ENCODE measurements at places on chromosomes 5 and 9.

DNA sequence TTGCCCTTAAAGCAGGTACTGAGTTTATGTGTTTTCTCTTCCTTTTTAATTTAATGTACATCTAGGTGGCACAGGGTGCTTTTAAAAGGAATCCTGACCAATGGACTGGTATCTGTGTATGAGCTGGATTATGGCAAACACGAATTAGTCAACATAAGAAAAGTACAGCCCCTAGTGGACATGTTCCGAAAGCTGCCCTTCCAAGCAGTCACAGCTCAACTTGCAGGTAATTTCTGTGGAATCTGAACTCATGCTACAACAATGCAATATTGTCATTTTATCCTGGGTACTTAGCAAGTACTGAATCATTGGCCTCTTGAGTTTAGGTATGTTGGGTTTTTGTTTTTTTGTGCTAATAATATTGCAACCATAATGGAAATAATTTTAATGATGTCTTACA lies 14.4 kb upstream of the TMOD1 start:
- DNase-seq, result no peak

GRCh38 chr5:143041461-143041860 lies 271.3 kb downstream of the ARHGAP26 start:
- no peak for DNase-seq

DNA sequence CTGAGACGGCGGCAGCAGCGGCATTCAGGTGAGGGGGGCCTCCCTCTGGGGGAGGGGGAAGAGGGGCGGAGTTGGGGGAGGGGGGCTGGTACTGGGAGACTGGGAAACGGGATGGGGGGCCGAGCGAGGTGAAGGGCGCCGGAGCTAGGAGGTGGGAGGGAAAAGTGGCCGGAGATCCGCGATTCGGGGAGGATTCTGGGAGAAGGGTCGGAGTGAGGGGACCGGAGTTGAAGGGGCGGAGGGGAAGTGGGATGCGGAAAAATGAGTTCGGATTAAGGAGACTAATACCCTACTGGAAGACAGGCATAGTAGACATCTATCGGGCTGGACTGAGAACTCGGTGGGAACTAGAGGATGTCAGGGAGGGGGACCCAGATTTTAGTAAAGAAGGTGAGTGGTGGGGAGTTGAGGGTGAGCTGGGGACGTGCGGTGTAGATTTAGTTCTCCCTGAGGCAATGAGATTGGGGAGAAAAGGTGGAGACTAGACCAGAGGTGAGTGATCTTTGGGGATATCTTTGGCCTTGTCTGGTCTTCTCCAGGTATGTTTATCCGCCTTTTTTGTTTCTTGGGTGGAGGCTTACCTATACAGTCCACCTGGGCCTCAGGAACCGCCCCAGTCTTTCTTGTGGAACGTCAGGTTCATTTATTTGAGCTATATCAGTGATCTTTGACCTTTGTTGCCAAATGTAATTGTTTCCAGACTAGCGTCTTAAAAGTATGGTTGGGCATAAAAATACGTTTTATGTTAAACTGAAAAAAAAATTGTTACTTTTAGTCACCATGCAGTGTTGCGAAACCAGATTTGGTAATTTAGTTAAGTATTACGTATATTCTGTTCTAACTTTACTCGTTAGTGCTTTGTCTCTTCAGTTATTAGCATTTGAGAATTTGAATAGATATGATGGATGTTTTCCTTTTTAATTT lies 632 bp downstream of the UBAP1 start:
- DNase-seq, result no peak

DNA sequence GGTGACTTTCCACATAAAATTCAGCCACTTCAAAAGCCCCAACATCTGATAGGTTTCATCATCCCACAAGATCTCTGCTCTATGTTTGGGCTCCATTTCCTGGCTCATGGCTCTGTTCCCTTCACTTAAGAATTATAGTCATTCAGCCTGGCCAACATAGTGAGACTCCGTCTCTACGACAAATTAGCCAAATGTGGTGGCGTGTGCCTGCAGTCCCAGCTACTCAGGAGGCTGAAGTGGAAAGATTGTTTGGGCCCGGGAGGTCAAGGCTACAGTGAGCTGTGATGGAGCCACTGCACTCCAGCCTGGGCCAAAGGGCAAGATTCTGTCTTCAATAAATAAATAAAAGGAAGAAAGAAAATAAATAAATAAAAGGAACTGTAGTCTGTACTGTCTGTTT lies 57.9 kb upstream of the CTSV start:
- DNase-seq, result no peak

DNA sequence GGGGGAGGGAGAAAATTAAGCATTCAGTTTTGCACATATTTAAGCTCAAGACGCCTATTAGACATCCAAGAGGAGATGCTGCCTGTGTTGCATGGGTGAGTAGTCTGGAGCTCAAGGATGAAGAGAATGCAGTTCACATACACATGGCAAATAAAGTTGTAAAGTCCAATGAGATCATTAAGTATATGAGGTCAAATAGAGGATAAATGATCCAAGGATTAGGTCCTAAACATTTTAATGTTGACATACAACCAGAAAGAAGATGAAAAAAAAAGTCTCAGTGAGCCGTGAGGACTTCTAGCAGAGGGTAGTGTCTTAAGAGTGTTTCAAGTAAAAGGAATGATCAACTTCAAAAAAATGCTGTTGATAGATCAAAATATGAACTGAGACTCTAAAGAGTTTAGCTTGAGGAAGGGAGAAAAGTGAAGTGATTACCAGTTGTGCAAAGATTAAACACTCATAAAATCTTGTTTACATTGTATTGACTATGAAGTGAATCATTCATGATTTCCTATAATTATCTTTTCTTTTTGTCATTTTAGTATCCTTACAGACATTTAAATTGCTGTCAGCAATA lies 251.8 kb downstream of the ZNF608 start:
- DNase-seq, result no peak

DNA sequence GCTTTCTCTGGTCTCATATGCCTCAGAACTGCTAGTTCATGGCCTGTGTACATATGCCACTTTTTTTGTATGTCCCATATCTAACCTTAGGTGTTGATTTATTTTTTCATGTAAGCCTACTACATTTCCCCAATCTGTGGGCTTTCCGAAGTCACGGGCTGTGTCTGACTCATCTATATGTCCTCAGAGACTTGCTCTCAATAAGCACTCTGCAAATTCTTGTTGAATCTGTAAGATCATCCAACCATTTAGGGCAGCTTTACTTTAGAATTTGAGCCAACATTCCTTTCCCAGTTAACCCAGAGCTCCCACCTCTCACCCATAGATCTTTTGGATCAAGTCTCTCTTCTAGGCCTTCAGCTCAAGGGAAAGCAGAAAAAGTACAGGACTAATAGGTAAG lies 263.4 kb downstream of the SEC61B start:
- no peak for DNase-seq

- DNase-seq, result peak; percentile 38
Measured at GRCh38 chr5:78295035-78295961, 800 bp upstream of the AP3B1 start.
